ENCODE measurements at places on chromosomes 7 and 10. TPM values are rescaled to one million over a fixed set of nuclear protein-coding genes. Genes with fewer than 3 reads are reported as not detected.
A peak's percentile ranks its signal among the peaks of the same experiment; 100 is the strongest.

DNA sequence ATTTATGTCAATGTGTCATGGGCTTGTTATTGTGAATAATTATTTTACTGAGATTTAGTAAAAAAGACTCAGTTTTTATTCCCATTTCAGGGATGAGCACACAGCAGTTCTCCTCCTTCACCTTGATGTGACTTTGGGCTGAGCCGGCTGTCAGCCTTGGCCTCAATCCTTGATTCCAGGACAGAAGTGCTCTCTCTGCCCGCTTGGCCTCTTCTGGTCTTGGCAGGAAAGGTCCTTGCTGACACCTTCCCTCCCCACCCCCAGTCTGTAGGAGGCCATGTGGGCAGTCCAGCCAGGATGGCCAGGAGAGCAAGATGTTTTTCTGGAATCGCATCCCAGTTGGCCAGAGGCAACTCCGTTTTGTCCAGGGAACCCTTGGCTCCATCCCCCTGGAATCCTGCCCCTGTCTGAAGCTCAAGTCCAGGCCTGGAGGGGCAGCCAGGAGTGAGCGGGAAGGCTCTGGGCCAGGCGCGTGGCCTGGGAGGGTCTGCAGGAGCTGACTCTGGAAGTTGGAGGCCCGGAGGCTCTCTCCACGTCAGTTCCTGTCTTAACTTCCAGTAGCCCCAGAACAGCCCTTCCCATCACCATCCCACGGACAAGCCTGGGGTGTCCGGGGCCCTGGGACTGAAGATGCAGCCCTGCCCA, 100.9 kb downstream of the PDGFA start:
- no peak for DNase-seq

DNA sequence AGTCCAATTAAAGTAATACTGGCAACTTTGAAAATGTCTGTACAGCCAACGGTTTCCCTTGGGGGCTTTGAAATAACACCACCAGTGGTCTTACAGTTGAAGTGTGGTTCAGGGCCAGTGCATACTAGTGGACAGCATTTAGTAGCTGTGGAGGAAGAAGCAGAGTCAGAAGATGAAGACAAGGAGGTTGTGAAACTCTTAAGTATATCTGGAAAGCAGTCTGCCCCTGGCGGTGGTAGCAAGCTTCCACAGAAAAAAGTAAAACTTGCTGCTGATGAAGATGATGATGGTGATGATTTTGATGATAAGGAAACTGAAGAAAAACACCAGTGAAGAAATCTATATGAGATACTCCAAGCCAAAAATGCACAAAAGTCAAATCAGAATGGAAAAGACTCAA, 72.2 kb downstream of the ZNF783 start:
- DNase-seq = no peak

GRCh38 chr7:1848911-1849311, 178.8 kb downstream of the ELFN1 start:
- DNase-seq = no peak

- peak; percentile 65 for DNase-seq
These were observed 539.5 kb upstream of the FZD8 start for GRCh38 chr10:36181426-36182178.

GRCh38 chr10:8418631-8419030, 364.1 kb downstream of the GATA3 start:
- no peak for DNase-seq

- no peak for DNase-seq
These were observed 233.4 kb downstream of the PAXIP1 start for GRCh38 chr7:154769527-154769926.

HMX2 gene
- not detected for total RNA-seq

EPO gene
- total RNA-seq = not detected

MYL10 gene
- total RNA-seq = 20.9 TPM

CRHR2 gene
- total RNA-seq = 0.51 TPM

GJD4 gene
- total RNA-seq = 0.21 TPM
